Fibroblast of mammary gland (primary cell): ENCODE measurements at places on chromosomes 5 and 9.

- DNase-seq: no peak
Observed at GRCh38 chr5:163269624-163270023, 167.8 kb upstream of the CCNG1 start.

GRCh38 chr9:129313331-129313955 lies 135.4 kb upstream of the IER5L start:
- DNase-seq: no peak

- DNase-seq: no peak
Observed at GRCh38 chr9:84310883-84311282, 29.7 kb downstream of the SLC28A3 start.

- no peak for DNase-seq
Observed at GRCh38 chr5:933251-933861, 40.7 kb downstream of the TRIP13 start.

GRCh38 chr5:15694696-15695214 lies 194.8 kb downstream of the FBXL7 start:
- peak; percentile 38 for DNase-seq

GRCh38 chr9:87238545-87238944 lies 259.1 kb upstream of the DAPK1 start:
- DNase-seq: peak; percentile 55

DNA sequence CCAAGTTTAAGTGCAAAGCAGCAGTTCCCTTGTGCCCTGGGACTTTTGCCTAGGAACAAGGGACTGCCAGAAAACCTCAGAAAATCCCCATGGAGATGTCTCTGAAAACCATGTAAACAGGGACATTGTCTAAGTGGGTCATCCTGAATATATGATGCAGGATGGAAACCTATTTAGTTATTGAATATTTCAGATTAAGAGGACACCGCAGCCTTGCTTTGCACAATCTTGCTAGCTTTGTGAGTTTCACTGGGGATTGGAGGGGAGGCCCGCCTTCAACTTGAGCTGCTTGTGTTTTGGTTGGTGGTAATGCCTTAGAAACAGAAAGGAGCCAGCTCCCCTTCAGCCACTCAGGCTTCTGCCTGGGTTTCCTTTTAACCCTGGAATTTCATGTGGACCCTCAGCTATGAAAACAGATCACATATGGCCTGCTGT lies 112.8 kb downstream of the C9orf152 start:
- DNase-seq: peak; percentile 40

DNA sequence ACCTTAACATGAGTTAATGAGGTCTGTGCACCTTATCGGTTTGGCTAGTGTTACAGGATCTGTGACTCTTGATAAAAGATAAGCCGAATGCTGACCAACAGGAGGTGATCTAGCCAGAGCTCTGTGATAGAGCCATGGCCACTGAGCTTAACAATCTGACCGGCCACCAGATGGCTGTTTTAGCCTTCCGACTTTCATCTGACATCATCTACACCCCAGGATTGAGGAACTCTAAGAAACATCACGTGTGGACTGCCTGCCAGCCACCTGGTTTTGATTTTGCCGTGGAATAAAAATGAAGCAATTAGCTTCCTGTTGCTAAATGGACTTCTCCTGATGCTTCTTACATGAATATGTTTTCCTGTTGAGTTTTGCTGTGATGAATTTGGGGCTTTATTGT lies 281.3 kb downstream of the CEMIP2 start:
- peak; percentile 59 for DNase-seq

DNA sequence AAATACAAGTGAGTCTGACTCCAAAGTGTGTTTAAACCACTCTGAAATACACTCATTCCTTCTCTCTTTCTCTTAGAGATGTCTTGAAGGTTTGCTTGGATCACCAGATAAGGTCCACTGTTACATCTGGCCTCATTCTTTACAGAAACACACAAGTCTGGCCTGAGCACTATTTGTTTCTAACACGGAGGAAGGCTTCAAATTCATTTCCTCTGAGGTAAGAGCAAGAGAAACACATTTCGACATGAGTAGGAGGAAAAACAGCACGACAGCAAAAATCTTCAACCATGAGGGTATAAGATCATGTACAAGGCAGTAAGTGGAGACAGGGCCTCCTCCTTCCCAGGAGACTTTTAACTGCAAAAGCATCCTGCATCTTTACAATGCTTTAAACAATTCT lies 8.0 kb downstream of the SIL1 start:
- peak; percentile 77 for DNase-seq

DNA sequence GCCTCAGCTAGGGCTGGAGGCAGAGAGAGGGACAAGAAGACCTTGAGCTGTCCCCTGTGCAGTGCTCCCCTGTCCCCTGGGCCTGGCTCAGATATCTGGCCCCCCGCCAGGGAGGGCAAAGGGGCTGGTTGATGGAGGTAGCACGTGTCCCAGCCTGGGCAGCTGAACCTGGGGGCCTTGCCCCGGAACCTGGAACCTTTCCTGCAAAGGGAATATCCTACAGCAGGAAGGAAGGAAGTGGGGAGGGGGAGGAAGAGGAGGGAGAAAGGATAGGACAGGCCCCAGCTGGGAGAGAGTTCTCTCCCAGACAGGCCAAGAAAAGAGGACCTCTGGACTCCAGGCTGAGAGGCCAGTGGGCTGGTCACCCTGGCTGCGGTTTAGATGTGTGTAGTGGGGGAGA lies 27.6 kb upstream of the PSD2 start:
- DNase-seq: no peak

GRCh38 chr9:124330011-124330697 lies 72.4 kb downstream of the NEK6 start:
- DNase-seq: no peak

DNA sequence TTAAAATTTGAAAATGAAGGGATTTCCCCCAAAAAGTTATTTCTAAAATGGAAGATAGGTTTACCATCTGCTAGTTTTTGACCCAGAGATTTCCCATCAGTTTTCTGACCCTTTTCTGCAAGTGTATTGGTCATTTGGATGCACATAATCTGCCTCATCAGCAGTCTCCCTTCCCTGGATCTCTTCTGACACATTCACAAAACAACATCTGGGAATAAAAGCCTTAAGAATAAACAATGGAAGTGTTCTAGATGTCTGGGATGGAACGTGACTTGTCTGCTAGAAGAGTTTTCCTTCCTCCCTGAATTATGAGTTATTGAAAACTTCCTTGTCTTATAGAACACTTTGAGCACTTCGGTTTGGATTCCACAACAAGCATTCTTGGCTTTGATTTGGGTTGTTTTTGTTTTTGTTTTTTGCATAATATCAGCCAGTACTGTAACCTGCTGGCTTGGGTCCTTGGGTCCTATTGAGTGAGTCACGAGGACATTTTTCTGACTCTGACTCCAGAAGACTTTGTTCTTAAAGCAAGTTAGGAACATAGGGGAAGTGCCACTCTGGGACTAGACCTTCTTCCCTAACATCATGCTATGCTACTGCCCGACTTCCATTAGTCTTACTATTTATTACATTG lies 18.2 kb upstream of the ESM1 start:
- DNase-seq: no peak

- DNase-seq: peak; percentile 83
Observed at GRCh38 chr5:32029261-32029660, 144.9 kb downstream of the GOLPH3 start.

DNA sequence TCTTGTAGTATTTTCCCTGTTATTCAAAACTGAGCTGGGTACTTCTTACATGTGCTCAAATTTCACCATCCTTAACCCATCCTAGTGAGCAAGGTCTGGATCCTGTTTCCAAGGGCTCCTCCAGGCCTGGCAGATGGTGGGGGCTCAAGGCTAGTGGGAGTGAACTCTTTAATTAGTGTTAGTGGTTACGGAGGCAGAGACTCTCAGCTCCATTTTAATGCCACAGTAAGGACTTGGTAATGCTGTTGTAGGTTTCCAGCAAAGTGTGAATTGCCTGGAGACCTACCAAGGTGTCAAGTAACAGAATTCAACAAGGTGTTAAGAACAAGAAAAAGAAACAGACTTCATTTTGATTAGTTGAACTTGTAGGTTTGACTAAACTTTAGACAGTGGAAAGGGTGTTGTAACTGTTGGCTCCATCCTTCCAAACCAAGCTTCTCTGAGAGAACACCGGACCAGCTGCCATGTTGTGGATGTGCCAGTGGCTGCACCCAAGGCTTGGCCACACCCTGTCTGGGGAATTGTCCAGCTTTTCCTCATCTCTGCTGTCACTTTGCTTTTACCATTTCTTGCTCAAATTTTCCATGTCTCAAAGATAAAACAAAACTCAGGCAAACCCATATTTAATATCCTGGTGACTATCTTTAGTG lies 98.7 kb downstream of the ADCY2 start:
- no peak for DNase-seq

GRCh38 chr9:34381323-34381722 lies 4.6 kb upstream of the MYORG start:
- DNase-seq: no peak

DNA sequence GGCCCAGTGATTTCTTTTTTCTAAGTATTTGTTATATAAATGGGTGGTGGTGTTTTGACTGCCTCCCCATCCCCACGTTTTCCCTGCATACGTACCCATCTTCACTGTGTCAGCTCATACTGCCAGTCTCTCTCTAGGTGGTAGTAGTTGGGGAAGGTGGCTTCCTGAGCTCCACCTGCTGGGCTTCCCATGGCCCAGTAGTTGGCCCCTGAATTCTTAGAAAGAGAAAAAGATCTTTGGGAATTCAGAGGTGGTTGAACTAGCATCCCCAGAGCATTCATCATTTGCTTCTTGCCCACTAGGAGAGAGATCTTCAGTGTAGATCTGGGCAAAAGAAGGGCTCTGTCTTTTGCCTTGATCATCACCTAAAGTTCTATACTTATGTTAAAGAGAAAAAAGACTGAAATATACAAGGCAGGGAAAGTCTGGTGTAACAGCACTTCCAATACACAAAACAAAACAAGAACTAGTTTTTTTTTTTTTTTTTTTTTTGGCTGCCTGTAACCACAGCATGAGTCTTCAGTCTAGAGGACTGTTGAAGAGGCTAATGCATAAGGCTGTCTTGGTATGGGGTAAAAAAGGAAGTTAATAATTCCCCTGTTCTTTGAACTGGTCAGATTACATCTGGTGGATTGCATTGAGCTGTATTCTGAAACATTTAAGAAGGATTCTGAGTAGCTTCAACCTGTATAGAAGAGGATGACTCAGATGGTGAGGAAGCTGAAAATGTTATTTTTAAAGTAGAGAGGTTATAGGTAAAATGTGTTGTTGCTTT lies 128.7 kb downstream of the ATG10 start:
- peak; percentile 28 for DNase-seq

DNA sequence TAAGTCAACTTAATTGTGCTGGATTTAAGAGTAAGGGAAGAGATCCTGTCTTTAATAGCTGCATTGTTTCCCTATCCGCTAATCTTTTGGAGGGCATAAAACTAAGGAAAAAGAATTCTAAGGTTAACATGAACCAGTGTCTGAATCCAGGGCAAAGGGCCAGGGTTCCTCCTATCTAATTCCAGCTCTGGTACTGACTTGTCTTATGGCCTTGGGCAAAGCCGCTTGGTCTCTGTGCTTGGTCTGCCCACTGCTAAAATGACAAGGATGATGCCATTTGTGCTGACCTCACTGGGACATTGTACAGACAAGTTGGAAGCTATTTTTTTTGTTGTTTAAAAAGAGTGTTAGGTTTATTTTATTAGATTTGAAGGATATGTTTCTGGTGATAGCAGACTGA lies 334.7 kb upstream of the PIK3R1 start:
- DNase-seq: no peak

- peak; percentile 67 for DNase-seq
Observed at GRCh38 chr5:128062172-128062746, 21.3 kb upstream of the SLC12A2 start.
